Smooth muscle cell of the brain vasculature (primary cell): ENCODE measurements at places on chromosomes 4 and X.
A peak's percentile ranks its signal among the peaks of the same experiment; 100 is the strongest.

- DNase-seq: no peak
These were observed 215.6 kb downstream of the DHX15 start for GRCh38 chr4:24368801-24369200.

DNA sequence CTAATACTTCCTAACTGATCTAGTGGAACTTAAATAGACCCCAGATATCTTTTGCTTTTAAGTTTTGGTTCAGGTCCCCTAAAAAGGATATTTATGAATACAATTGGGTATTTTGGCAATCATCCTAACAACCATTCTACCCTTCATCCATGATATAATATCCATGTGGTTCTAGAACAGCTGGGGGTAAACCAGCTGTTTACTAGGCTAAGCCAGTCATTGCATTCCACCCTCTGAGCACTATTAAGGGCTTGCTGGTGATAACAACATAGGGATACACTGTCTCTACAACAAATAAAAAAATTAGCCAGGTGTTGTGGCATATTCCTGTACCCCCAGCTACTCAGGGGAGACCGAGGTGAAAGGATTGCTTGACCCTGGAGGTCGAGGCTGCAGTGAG lies 54.8 kb upstream of the MAPK10 start:
- no peak for DNase-seq

DNA sequence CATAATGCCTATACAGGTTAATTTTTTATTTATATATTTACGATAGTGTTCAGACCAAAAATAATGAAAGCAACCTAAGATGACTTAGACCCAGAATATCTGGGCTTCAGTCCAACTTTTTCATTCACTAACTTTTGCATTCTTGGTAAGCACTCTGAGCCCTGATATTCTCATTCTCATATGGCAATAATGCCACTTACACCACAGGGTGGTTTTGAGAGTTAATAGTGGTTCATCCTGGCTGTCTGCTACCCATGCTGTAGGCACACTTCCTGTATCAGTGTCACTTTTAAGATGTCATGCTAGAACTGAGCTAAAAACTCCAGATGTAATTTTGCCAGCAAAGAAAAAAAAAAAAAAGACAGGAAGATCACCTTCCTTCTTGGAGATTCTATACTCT lies 508.7 kb upstream of the FMR1 start:
- no peak for DNase-seq

DNA sequence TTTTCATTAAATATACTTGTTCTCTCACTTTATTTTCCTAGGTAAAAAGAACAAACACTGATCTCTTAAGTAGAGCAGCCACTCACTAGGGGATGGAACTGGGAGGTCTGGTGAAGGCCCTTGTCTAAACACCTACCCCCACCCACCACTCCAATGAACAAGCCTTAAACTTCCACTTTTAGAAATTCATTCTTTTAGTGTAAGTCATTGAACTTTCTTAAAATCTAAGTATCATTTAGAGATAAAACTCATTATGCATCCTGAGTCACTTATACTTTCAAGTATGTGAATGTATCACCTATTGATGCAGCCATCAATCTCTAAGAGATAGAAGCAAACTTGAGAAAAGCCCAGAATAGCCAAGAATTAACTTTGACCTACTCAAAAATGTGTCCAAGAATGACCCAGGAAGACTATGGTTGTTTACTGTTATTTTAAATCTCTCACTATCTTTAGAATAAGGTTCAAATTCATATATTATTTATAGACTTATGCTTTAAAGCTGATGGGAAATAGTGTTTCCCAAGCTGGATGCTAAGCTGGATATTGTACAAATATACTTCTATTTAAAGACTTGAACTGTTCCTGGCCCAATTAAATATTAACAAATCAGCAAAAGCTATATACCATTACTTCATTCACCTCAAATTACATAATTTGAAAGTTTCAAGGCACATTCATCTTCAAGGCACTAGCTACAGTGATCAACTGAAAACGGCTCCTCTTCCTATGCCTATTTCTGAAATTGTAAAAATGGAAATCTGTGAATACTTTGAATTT lies 49.5 kb downstream of the CAMK2D start:
- DNase-seq: no peak

GRCh38 chr4:56680266-56680665 lies 830 bp downstream of the HOPX start:
- DNase-seq: no peak

DNA sequence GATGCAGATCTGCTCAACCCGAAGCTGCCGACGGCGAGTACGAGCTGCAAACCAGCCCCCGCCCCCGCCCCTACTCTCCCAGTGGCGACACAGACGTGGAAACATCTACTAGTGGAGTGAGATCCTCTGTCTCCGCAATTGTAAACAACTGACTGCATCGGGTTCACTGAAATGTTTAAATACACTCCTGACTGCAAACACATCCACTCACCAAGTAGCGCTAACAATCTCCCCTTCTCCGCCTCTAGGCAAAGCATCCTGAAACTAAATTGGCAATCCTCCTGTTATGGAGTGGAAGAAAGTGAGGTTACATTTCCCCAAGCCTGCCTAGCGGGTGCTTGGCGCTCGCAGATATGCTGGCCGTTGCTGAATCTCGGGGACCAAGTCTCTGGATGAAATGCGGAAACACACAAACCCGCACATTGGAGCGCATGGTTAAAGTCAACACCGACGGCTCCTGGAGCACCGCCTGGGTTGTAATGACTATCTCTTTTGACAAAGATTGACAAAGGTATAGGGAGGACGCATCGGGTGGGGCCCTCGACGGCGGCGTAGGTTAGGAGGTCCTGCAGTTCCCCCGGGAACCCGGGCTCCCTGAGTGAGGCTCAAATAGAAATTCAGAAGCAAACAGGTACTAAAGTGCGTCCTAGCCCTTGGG lies 117.0 kb upstream of the TEX13C start:
- no peak for DNase-seq

GRCh38 chr4:127632420-127633403 lies at the start of gene INTU:
INTU (plus strand) TSS chr4:127632957; CDS start chr4:127633035, 78 bp downstream.
- DNase-seq: peak; percentile 82

GRCh38 chr4:176548571-176548970 lies 228.8 kb downstream of the SPCS3 start:
- DNase-seq: no peak

GRCh38 chr4:108751321-108751720 lies 11.5 kb downstream of the ETNPPL start:
- DNase-seq: no peak

DNA sequence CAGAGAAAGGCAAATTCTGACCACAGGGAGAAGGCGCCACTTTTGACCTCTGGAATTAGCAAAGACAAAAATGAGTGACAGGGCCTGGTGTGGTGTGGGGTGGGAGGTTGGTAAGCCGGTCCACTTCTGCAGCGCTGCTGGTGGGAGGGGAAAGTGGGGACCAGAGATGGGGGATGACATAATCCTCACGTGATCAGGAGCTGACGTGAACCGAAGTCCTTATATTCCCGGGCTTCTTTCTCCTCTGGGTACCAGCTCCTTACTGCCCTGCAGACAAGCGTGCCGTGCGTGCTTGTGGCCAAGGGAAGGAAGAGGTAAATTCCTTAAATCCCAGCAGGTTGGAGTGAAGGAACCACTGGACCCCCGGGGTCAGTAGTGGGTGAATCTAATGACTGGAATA lies at the start of gene TCEAL7:
Gene TCEAL7 (plus strand): TSS at position 249 of the 400 bp plus-strand sequence. CDS start 1,165 bp downstream, outside the sequence.
- no peak for DNase-seq

GRCh38 chrX:17553469-17553868 lies 178.5 kb downstream of the NHS start:
- DNase-seq: no peak

DNA sequence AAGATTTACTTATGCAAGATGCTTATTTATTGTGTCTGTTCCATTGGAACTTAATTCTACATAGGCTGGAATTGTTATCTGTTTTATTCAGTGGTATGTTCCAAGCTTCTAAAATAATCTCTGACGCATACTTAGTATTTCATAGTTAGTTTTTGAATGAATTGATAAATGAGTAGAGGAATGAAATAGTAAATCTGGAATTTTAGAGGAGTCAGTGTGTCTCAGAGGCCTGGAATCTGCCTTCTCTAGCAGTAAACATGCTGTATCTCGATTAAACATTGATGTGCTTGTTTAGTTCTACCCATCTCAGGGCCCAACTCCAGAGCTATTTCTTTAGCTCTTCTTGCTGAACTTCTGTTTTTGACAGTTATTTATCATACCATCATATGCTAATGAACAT lies 154.2 kb upstream of the MAGEC2 start:
- DNase-seq: no peak

DNA sequence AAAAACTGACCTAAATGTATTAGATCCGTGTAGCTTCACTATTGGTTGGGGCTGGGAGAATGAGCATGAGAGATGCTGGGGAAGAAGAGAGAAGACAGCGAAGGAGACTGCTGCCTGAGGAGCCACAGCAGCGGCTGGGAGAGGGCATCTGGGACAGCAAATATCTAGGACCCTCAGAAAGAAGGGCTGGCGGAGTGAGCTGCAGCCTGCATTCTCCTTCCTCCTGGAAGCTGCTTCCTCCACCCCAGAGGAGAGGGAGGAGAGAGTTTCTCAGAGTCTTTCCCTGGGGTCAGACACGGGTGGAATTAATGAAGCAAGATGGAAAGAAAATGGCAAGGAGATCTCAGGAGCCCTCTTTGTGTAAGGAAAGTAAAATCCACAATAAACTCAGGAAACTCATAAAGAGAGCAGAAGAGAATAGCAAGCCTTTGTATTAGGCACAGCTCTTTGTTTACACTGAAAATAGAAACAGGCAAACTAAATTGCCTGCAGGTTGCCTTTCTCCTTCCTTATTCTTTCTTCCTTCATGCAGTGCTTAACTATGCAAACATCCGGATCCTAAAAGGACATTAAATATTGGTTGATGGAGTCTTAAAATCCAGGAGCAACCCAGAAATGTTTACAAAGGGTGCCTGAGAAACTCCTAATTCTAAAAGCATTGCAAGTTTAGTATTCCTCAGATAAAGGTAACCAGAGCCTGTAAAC lies 130.3 kb upstream of the GALNT7 start:
- DNase-seq: no peak

DNA sequence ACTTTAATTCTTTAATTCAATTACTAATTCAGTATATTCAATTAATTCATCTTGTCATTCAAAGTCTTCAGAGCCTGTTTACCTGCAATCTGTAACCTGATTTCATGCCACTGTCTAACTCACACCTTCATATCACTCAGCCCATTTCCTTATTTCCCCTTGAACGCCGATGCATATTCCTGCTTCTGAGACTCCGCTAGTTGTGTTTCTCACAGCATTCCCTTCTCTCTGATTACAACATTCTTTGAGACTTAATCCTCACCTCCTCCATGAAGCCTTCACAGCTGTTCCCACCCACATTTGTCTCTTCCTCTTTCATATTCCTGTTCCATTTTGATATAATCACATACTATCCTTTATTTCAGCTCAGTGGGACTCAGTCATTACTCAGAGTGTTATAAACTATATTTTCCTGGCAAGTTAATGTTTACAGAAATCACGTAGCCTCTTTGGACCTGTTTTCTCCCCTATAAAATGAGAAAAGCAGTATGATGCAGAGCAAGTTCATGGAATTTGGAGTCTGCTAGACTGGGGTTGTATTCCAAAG lies 69.0 kb downstream of the MAP9 start:
- no peak for DNase-seq

- DNase-seq: no peak
These were observed 117.5 kb upstream of the VCX2 start for GRCh38 chrX:8288590-8288989.

- no peak for DNase-seq
These were observed 38.0 kb upstream of the DSPP start for GRCh38 chr4:87570290-87570805.

DNA sequence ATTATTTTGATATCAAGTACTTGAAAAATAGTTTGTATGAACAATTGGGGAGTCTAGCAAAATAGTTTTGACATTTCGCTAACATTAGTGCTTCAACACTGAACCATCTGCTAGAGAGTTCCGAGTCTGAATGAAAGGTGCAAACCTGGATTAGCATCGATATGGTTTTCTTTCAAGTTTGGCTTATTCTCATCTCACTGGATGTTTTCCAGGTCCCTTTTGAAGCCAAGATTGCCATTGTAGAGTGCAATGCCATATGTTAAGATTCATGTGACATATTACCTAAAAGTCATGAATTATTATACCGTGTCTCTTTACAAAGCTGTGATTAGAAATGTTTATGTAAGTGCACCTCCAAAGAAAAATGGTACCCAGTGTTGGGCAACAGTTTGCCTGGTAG lies 36.8 kb upstream of the NAA11 start:
- no peak for DNase-seq

GRCh38 chr4:76197971-76198410 lies 15.6 kb downstream of the SCARB2 start:
- DNase-seq: no peak

DNA sequence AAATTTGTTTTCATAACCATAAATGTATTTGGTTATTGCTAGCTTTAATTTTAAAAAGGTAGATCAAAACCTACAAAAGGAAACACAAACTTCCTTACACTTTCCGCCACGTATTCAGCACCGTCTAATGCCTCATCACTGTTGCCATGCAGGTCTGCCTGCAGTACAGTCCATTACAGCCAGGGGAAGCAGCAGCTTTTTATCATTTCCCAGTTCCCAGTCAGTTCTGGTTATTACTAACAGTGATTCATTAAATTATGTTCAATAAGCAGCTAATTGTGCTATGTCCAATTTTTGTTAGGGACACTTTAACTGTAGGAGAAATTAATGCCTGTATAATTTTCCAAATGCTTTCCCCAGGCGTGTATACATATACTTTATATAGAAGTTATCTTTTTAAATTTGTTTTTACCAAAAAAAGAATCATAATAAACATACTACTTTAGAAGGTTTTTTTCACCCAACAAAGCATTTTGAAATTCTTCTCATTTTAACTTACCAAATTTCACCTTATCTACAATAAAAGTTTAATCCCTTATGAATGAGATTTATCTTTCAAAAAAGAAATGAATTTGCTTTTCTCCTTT lies 93.3 kb downstream of the ANXA3 start:
- no peak for DNase-seq

GRCh38 chr4:186105647-186106321 lies 1.3 kb downstream of the FAM149A start:
- no peak for DNase-seq

- no peak for DNase-seq
These were observed 729 bp upstream of the IRF2 start for GRCh38 chr4:184475096-184475461.

DNA sequence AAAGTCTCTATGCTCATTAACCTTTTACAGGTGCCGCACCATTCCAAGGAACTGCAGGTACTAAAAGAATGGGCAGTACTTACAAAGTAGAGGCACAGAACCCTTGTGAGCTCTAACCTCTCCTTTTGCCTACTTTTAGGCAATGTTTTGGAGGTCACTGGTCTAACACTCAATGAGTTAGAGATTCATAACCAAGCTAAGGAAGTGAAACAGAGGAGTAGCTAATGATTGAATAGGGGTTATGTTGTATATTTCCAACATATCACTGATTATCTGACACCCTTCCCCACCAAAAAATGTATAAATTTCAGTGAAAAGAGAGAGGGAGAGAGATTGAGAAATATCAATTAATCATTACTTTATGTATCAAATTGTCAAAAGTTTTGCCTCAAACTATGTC lies 269.3 kb downstream of the PCDH7 start:
- no peak for DNase-seq

DNA sequence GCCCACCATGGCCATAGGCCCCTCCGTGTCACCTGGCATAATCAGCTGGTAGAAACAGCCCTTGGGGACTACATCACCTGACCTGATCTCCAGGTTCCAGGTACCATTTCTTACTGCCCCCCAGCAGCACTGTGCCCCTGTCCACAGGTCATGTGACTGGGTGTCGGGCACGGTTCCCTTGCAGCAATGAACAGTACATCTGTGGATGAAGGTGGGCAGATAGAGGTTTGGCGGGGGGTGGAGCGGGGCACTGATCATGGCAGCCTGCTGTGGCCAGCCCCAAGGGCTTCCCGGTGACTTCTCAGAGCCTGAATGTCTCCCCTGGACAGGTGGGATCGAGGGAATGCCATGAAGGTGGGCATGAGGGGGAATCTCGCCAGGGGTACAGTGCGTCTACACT lies 37.8 kb downstream of the TRMT44 start:
- DNase-seq: no peak
